H9 (cell line): ENCODE measurements at places on chromosomes 4 and X. TPM values are rescaled to one million over a fixed set of nuclear protein-coding genes. Genes with fewer than 3 reads are reported as not detected.

The CASP3 gene
- total RNA-seq = 107 and 110 TPM in 2 replicates

The ALAS2 gene
- total RNA-seq = not detected in 2 replicates

The ATP1B4 gene
- total RNA-seq = not detected in 2 replicates

The MAGEA4 gene
- 0.53 and 0.68 TPM in 2 replicates for total RNA-seq

The TMEM144 gene
- 3.4 and 3.6 TPM in 2 replicates for total RNA-seq

The ZNF41 gene
- total RNA-seq = 2.5 and 3.1 TPM in 2 replicates

The PAGE2 gene
- not detected in 2 replicates for total RNA-seq

The ZBTB49 gene
- 6.7 and 8.7 TPM in 2 replicates for total RNA-seq

The NONO gene
- 703 and 707 TPM in 2 replicates for total RNA-seq

The TMEM150C gene
- total RNA-seq = 2.7 and 3.1 TPM in 2 replicates

The SPATA18 gene
- total RNA-seq = 3.9 and 5.5 TPM in 2 replicates

The SHROOM2 gene
- 13.9 and 15.3 TPM in 2 replicates for total RNA-seq

The UGT2B11 gene
- not detected in 2 replicates for total RNA-seq

The ANOS1 gene
- total RNA-seq = 51.0 and 54.9 TPM in 2 replicates

The CENPE gene
- total RNA-seq = 34.4 and 38.1 TPM in 2 replicates

The TRAPPC2 gene
- total RNA-seq = 13.3 and 14.6 TPM in 2 replicates

The HEPH gene
- 55.7 and 60.6 TPM in 2 replicates for total RNA-seq

The MAGIX gene
- 1.3 and 1.9 TPM in 2 replicates for total RNA-seq

The LDB2 gene
- total RNA-seq = 22.5 and 25.8 TPM in 2 replicates

The ETDB gene
- not detected in 2 replicates for total RNA-seq

The CCNQ gene
- 16.1 and 18.4 TPM in 2 replicates for total RNA-seq

The ASB11 gene
- total RNA-seq = not detected in 2 replicates

The IL2 gene
- not detected in 2 replicates for total RNA-seq

The ADH1A gene
- total RNA-seq = not detected in 2 replicates

The NPY2R gene
- total RNA-seq = 0.09 TPM in 1 of 2 replicates, not detected in the other

The KCNE5 gene
- 3.6 and 3.7 TPM in 2 replicates for total RNA-seq

The STBD1 gene
- total RNA-seq = 1.1 TPM in 2 replicates

The SHISA3 gene
- 1.7 and 2.0 TPM in 2 replicates for total RNA-seq

The INPP4B gene
- total RNA-seq = 0.07 TPM in 2 replicates

The RAI2 gene
- 0.61 and 0.72 TPM in 2 replicates for total RNA-seq

The DGAT2L6 gene
- total RNA-seq = not detected in 2 replicates

The SH2D1A gene
- total RNA-seq = not detected in 2 replicates

The CLIC2 gene
- total RNA-seq = 0.50 and 0.98 TPM in 2 replicates

The TKTL2 gene
- total RNA-seq = not detected in 2 replicates

The NALF2 gene
- total RNA-seq = 9.7 and 11.2 TPM in 2 replicates

The REPS2 gene
- 3.7 and 4.7 TPM in 2 replicates for total RNA-seq

The GLRB gene
- total RNA-seq = 0.50 and 0.70 TPM in 2 replicates

The HAUS7 gene
- total RNA-seq = 43.1 and 45.3 TPM in 2 replicates

The RTL5 gene
- total RNA-seq = 1.1 and 1.2 TPM in 2 replicates

The F11 gene
- total RNA-seq = 0.50 and 0.97 TPM in 2 replicates
